Esophagus squamous epithelium (tissue), 5 donors: ENCODE measurements at places on chromosomes 5 and 9.

GRCh38 chr5:7576023-7576715 lies 180.2 kb downstream of the ADCY2 start:
- no peak for DNase-seq

- DNase-seq = no peak
These were observed 106.3 kb upstream of the SPOCK1 start for GRCh38 chr5:137605411-137605810.

- no peak for DNase-seq
These were observed 512.9 kb downstream of the HINT1 start for GRCh38 chr5:130652176-130652575.

DNA sequence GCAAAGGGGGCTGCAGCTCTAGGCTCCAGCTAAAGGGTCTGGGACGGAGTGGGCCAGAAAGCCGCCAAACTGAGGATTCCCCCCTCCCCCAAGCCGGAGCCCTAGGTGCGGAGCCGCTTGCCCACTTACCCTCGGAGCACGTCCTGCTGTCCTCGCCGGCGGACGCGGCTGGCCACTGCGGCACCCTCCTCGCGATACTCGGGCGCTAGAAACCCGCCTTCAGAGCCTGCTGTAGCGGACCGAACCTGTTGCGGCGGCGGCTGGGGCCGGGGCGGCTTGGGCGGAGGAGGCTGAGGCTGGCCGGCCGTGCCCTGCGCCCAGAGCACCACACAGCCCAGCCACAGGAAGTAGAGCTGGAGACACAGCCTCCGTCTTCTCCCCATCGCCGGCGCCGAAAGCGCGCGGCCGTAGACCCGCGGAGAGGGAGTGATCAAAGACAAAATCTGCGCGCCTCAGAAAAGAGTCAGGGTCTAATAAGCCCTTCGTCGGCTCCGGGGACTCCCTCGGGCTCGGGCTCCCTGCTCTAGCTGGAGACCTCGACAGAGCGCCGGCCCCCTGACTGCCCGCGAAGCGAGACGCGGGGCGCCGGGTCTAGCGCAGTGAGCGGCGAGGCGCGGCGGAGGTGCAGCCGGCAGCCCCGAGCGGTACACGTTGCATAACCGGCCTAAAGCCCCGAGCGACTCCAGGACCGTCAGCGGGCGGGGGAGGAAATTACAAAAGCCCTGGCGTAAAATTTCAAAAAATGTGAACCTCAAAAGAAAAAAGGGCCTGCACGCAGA lies 635 bp downstream of the FBN2 start:
- no peak for DNase-seq

DNA sequence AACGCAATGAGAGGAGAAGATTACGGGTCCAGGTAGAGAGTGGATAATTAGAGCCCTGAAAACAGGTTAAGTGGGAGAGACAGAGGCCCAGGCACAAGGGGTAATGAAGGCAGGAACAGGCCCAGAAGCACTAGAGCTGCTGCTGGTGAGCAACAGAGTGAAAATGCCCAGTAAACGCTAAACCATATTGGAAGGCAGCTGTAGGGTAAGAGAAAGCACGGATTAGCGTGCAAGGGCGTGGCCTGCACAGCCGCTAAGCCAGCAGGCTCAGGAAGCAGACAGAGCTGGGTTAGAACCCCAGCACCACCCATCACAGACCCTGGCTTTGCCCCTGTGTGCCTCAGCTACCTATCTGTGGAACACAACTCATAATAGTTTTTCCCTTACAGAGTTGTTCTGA lies 93.2 kb downstream of the PAX5 start:
- no peak for DNase-seq

DNA sequence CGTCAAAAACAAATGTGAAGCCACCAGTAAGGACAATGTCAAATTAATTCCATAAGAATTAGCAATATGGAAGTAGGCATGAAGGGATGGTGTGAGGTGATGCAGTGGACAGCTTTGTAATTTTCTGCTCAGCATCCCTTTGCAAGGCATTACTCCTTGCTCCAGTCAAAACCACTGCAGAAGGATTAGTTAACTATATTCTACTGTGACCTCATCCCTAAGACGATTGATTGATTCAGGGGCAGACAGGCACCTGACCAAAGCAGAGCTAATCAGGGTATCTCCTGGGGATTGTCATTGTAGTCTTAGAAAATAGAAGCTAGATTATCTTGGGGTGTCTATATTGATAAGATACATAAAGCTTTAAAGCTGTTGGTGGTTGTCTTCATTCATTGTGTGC lies 98.7 kb downstream of the NMUR2 start:
- no peak for DNase-seq

- no peak for DNase-seq
These were observed 218.1 kb downstream of the RFK start for GRCh38 chr9:76176171-76176570.

DNA sequence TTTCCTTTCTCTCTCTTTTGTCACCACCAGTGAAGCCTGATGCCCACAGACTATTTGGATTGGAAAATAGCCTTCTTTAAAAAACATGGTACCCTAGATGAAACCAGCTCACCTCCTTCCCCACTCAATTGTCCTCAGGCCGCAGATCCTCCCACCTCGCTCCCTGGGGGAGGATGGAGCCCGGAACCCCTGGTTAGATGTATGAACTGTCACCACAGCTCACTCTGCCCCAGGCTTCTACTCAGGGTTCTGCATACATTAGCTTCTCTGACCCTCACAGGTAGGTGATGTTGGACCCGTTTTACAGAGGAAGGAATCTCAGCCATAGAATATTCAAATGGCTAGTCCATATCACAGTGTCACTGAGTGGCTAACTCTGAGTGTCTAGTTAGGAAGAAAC lies 1.8 kb downstream of the MAMDC2 start:
- no peak for DNase-seq

DNA sequence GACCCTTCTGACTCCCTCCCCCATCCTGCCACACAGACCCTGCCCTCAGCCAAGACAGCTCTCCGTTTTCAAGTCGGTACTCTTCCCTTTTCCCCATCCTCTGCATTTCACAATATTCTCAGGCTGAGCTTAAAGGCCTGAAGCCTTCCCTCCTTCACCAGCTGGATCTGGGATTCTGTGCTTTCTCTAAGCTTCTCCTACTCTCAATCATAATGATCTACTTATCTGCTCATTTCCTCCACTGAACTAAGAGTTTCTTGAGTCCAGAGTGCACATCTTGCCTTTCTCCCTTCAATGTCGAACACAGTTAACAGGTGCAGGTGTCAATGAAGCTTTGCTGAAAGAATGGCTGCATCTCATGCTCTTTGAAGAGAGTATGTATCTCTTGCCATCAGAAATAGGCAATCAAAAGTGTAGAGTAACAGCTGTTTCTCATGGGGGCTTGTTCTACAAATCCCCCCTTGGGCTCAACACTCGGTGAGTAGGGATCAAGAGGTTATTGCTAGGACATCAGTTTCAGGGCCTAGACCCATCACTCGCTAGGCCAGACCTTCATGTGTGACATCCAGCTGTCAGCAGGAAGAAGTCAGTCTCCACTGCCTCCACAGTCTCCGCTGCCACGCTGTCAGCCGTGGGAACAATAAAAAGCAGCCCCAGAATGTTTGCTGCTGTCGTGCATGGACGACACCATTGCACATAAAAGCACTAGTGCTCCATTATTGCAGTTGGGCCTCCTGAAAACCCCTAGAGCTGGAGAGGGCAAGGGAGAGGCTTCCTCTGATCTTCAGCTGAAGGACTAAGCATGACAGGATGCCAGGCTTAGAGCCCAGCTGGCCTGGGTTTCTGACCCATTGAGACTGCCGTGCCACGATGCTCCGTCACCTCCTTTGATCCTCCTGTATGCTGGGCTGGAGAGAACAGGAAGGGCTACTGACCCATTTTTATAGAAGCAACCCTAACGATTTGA lies 23.7 kb downstream of the TRAF1 start:
- no peak for DNase-seq

- no peak for DNase-seq
These were observed 174.6 kb upstream of the DAPK1 start for GRCh38 chr9:87322840-87323635.

- no peak for DNase-seq
These were observed 359.4 kb upstream of the ARRDC3 start for GRCh38 chr5:91742550-91742949.

DNA sequence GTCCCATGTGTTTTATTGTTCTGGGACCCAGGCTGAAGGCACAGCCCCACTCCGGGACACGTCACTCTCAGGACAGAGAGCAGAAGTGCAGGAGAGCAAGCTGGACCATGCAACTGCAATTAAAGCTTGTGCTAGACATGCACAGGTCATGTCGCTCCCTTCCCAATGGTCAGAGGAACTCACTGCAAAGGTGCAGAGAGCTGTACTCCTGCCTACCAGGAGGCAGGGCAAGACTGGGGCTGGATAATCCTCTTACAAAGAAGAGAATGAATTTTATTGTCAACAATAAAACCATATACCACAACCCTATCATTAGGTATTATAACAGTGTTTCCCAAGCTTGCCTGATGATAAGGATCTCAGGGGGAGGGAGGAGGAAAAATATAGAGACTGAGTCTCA lies 74.0 kb upstream of the NEK6 start:
- no peak for DNase-seq

GRCh38 chr5:128338649-128339048 lies 199.4 kb downstream of the FBN2 start:
- DNase-seq = no peak

DNA sequence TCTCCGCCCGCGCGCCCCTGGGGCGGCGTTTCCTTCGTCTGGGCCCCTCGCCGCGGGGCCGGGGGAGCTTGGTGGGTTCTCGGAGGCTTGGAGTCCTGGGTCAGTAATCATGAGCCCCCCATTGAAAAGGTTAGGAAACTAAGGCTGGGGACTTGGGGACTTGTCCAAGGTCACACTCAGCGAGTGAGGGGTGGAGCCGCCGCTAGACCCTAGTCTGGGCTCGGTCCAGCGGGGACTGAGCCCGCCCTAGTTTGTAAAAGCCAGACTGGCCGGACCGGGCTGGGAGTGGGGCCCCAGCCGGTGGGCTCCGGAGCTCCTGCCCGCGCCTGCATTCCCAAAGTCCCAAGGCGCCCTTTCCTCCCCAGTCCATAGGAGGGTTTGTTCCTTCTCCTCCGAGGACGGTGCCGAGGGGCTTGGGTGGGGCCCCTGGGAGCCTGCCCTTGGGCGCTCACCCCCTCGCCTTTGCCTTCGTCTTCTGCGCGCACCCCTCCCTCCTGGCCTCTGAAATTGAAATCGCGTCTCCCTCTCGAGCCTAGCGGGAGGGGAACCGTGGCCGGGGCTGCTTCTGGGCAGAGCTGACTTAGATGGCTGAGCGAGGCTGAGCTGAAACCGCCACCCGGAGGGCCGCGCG lies 995 bp downstream of the OLFM1 start:
- DNase-seq = no peak

DNA sequence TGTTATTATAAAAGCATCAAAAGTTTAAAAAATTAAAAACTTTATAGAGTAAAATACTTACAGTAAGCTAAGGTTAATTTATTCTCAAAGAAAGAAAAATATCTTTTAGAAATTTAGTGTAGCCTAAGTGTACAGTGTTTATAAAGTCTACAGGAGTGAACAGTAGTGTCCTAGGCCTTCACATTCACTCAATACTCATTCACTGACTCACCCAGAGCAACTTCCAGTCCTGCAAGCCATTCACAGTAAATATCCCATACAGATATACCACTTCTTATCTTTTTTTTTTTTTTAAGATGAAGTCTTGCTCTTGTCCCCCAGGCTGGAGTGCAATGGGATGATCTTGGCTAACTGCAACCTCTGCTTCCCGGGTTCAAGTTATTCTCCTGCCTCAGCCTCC lies 73.1 kb upstream of the FST start:
- DNase-seq = no peak

GRCh38 chr9:113954591-113954990 lies 78.5 kb downstream of the ZNF618 start:
- DNase-seq = no peak

- no peak for DNase-seq
These were observed 324.1 kb downstream of the PLK2 start for GRCh38 chr5:58135571-58136335.

GRCh38 chr9:121542025-121542424 lies 42.4 kb upstream of the GGTA1 start:
- no peak for DNase-seq

DNA sequence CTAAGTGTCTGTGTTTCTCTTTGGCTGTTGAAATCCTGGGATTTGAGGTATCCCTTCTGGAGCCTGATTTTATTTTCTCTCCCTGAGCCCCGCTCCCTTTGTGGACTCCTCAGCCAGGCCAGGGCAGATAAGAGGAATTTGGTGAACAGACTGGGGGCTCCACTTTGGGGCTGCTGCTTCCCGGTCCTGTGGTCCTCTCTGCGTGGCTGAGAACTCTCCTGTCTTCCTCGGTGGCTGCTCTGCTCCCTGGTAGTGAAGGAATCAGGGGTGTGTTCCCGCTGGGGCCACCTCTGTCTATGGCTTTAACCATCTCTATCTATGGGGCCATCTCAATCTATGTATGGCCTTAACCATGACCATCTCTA lies 71.7 kb upstream of the SH3PXD2B start:
- DNase-seq = no peak

- no peak for DNase-seq
These were observed 54.6 kb downstream of the HMCN2 start for GRCh38 chr9:130319944-130320712.

GRCh38 chr5:58615972-58616371 lies 33.1 kb downstream of the RAB3C start:
- DNase-seq = no peak

DNA sequence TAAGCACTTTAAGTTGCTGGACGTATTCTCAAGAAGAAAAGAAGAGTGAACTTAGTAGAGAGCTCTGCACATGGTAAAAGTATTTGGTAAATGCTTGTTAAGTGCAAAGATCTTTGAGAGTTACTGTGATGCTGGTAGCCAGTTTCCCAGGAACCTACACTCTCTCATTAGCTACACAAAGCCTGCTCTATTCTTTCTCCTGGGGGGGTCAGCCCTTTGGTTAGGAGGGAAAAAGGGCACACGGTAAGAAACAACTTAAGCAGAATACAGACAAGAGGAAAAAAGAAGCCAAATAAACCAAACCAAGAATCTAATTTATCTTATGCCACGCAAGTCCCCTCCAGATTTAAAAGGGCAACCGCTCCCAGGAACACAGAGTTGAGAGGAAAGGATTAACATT lies 1100.1 kb upstream of the CDH10 start:
- no peak for DNase-seq

DNA sequence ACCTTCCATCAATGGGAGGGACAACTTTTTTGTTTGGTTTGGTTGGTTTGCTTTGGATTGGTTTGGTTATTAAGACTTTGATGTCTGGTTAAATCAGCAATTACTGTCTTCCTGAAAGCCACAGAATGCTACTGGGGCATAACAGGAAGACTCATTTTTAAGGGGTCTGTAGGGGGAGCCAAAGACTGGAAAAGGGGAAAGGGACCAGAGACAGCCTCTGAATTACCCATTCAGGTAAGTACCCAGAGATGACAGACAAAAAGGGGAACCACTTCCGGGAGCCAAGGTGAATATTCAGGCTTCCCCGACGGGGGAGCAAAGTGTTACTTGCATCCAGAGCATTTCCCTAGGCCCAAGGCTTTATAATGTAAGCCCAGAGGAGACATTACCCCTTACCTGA lies 4.6 kb upstream of the FEM1C start:
- no peak for DNase-seq

- DNase-seq = no peak
These were observed 509.8 kb downstream of the CSNK1G3 start for GRCh38 chr5:124021776-124022175.
